ENCODE measurements at places on chromosomes 5 and 9. TPM values are rescaled to one million over a fixed set of nuclear protein-coding genes. Genes with fewer than 3 reads are reported as not detected.

The KCNN2 gene
- total RNA-seq: 3.4 TPM

The SLC45A2 gene
- total RNA-seq: under 0.01 TPM

The SH3RF2 gene
- total RNA-seq: not detected

The TMEM203 gene
- 25.7 TPM for total RNA-seq

The RNF145 gene
- 42.7 TPM for total RNA-seq

The ARSI gene
- not detected for total RNA-seq

The CDH9 gene
- total RNA-seq: not detected

The CACNA1B gene
- under 0.01 TPM for total RNA-seq

The LPAR1 gene
- total RNA-seq: 0.13 TPM

The CAVIN4 gene
- 1.2 TPM for total RNA-seq

The TRIM36 gene
- total RNA-seq: 0.26 TPM

The PCDHB7 gene
- total RNA-seq: 0.26 TPM

The TNFSF8 gene
- not detected for total RNA-seq

The HTR4 gene
- not detected for total RNA-seq

The CAPSL gene
- not detected for total RNA-seq

The OTP gene
- total RNA-seq: not detected

The GRPEL2 gene
- 103 TPM for total RNA-seq

The OR13C5 gene
- total RNA-seq: not detected

The CCDC180 gene
- total RNA-seq: 0.51 TPM

The SHOC1 gene
- not detected for total RNA-seq

The FAM221B gene
- total RNA-seq: not detected

The PRSS3 gene
- 12.8 TPM for total RNA-seq

The ANGPTL2 gene
- 7.7 TPM for total RNA-seq

The NUP155 gene
- 28.7 TPM for total RNA-seq

The ADAMTS6 gene
- total RNA-seq: 46.5 TPM

The ADAMTS16 gene
- total RNA-seq: not detected

The KCNMB1 gene
- not detected for total RNA-seq

The LRRC70 gene
- 43.4 TPM for total RNA-seq

The EIF4E1B gene
- total RNA-seq: not detected

The PFN3 gene
- not detected for total RNA-seq

The GPR151 gene
- not detected for total RNA-seq

The PGM5 gene
- 48.9 TPM for total RNA-seq

The ZDHHC11 gene
- 0.26 TPM for total RNA-seq

The CCDC183 gene
- 0.51 TPM for total RNA-seq

The MED7 gene
- 5.9 TPM for total RNA-seq

The GMCL2 gene
- total RNA-seq: not detected

The SLC27A6 gene
- not detected for total RNA-seq

The FBP2 gene
- not detected for total RNA-seq

The FOXD1 gene
- total RNA-seq: 0.13 TPM

The C5orf34 gene
- total RNA-seq: 3.7 TPM

The NELFB gene
- total RNA-seq: 56.7 TPM

The IRX2 gene
- 1.5 TPM for total RNA-seq

The INSL4 gene
- total RNA-seq: not detected

The TAF11L10 gene
- not detected for total RNA-seq

The MYMK gene
- total RNA-seq: not detected

The NSG2 gene
- not detected for total RNA-seq

The PCDHB14 gene
- total RNA-seq: 0.51 TPM

The ENTPD2 gene
- total RNA-seq: not detected

The LAMC3 gene
- total RNA-seq: 5.1 TPM

The PCDHGB6 gene
- 1.5 TPM for total RNA-seq

The C9orf152 gene
- not detected for total RNA-seq
